ENCODE measurements at places on chromosomes 5 and 9.

GRCh38 chr5:146862641-146863040 lies 15.9 kb downstream of the PPP2R2B start:
- H3K36me3 ChIP-seq: no peaks in the 10 kb centered on the region
- H3K27ac ChIP-seq: no peak overlapping the region
- H3K27me3 ChIP-seq: peaks cover 3% of the 10 kb centered on the region
- DNase-seq: no peak
- H3K4me1 ChIP-seq: no peaks in the 10 kb centered on the region
- no peak overlapping the region for H3K4me3 ChIP-seq

DNA sequence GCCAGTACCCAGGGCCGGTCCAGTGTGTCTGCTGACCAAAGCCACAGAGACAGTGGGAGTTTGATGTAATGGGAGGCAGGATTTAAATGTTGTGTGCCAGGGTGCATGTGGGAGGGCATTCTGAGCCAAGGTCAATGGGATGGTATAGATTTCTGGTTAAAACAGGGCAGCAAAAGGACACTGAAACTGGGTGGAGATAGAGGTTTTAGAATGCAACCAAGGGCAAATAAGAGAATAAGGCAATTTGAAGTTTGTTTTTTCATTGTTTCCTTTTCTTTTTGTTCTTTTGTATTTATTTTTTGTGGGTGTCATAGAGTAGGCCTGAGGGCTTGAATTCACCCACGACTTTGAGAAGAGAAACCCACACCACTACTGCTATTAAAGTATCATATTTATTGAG lies 65.5 kb upstream of the CLINT1 start:
- no peak for DNase-seq
- H3K36me3 ChIP-seq: no peaks in the 10 kb centered on the region
- H3K27ac ChIP-seq: no peak overlapping the region
- no peak overlapping the region for H3K4me3 ChIP-seq

- H3K27ac ChIP-seq: peak overlapping the region; percentile 33
- peaks cover 83% of the 10 kb centered on the region for H3K4me1 ChIP-seq
- H3K4me3 ChIP-seq: no peak overlapping the region
- peaks cover 21% of the 10 kb centered on the region for H3K36me3 ChIP-seq
- no peak for DNase-seq
- no peaks in the 10 kb centered on the region for H3K27me3 ChIP-seq
These were observed 16.1 kb downstream of the GSN start for GRCh38 chr9:121283856-121284732.

DNA sequence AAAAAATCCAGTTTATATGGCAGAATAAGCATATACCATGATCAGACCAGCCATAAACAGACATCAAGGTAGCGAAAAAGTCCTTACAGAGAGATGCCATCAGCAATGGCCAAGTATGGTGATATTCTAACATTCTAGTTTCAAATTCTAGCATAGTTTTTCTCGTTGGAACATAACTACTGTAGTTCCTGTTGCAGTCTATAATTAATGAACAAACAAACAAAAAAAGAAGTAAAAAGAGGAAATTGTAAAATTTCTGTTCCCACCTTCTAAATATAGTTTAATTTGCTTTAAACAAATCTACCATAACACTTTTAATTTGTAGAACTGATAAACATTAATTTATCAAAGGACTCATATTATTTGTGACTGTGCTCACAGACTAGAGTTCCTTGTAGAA lies 9.9 kb upstream of the CD180 start:
- H3K4me3 ChIP-seq: peak overlapping the region; percentile 68
- H3K27ac ChIP-seq: peak overlapping the region; percentile 91
- H3K4me1 ChIP-seq: peaks cover 61% of the 10 kb centered on the region
- H3K27me3 ChIP-seq: no peaks in the 10 kb centered on the region
- no peaks in the 10 kb centered on the region for H3K36me3 ChIP-seq

DNA sequence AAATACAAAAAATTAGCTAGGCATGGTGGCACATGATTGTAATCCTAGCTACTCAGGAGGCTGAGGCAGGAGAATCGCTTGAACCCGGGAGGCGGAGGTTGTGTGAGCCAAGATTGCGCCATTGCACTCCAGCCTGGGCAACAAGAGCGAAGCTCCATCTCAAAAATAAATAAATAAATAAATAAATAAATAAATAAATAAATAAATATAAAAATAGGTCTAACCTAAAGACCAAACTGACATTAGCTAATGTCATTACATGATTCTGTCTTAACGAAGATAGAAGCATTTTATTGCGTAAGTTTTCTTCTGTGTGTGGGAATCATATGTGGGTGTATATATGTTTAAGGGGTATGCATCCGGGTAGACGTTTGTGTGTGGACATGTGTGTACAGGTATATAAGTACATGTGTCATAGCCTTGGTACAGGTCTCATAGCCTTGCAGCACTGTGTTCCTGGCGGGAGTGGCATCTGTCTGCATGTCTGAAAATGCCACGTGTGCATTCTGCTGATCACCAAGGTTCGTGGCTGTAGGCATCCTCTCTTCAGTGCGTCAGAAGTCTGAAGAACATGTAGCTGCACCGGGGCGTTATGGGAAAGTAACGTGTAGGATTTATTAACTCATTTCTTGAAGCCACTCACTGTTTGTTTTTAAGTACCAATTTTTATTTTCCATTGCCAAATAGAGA lies 298.1 kb downstream of the NR3C1 start:
- no peak overlapping the region for H3K4me3 ChIP-seq
- no peak for DNase-seq
- peaks cover 3% of the 10 kb centered on the region for H3K36me3 ChIP-seq
- H3K27me3 ChIP-seq: no peaks in the 10 kb centered on the region

- H3K27ac ChIP-seq: no peak overlapping the region
- no peak overlapping the region for H3K4me3 ChIP-seq
- no peak for DNase-seq
- no peaks in the 10 kb centered on the region for H3K36me3 ChIP-seq
- no peaks in the 10 kb centered on the region for H3K27me3 ChIP-seq
These were observed 14.3 kb upstream of the ASPN start for GRCh38 chr9:92496396-92497176.

DNA sequence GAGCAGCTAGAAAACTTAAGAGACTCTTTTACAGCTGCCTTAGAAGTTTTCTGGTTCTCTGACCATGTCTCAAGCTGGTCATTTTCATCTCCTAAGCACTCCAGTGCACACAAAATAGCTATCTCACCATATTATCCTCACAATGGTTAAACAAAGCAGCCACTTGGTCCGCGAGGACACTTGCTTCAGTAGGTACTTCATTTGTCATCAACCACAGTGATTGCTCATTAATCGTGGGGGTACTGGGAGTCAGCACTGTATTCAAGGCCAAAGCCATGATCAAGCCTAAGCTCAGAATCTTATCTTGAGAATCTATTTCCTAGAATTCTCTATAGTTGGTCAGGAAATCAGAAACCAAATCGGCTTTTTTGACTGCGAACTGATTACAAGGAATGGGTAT lies 2.9 kb downstream of the ARL14EPL start:
- DNase-seq: no peak
- no peaks in the 10 kb centered on the region for H3K27me3 ChIP-seq
- H3K4me1 ChIP-seq: peaks cover 50% of the 10 kb centered on the region
- H3K4me3 ChIP-seq: no peak overlapping the region

DNA sequence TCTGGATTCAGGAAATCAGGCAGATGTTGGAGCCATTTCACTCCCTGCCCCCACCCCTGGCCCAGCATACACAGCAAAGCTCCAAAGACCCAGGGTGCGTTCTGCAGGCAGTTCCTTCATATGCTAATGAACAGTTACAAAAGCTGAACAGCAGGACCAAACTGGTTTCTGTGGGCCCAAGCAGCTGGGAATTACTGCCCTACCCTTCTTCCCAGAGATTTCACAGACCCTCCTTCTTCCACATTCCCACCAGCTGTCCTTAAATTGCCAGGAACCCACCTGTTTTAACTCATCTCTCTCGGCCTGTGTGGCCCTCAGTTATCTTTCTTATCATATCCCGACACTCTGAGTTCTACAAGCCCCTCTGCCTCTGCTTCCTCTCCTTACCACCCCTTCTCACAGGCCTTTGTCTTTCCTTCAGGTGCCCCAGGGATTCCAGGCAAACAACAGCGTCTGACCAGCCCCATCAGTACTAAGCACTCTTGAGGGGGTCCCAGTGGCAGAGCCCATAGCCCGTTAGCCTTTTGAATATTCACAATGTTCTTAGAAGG lies 10.6 kb upstream of the F2RL1 start:
- H3K36me3 ChIP-seq: no peaks in the 10 kb centered on the region
- no peak overlapping the region for H3K4me3 ChIP-seq
- peaks cover 2% of the 10 kb centered on the region for H3K27me3 ChIP-seq
- no peaks in the 10 kb centered on the region for H3K4me1 ChIP-seq
- DNase-seq: no peak
- H3K27ac ChIP-seq: no peak overlapping the region

GRCh38 chr5:114319236-114319635 lies 42.6 kb upstream of the KCNN2 start:
- H3K4me3 ChIP-seq: no peak overlapping the region
- no peaks in the 10 kb centered on the region for H3K27me3 ChIP-seq
- H3K36me3 ChIP-seq: no peaks in the 10 kb centered on the region
- no peak for DNase-seq
- H3K27ac ChIP-seq: no peak overlapping the region

DNA sequence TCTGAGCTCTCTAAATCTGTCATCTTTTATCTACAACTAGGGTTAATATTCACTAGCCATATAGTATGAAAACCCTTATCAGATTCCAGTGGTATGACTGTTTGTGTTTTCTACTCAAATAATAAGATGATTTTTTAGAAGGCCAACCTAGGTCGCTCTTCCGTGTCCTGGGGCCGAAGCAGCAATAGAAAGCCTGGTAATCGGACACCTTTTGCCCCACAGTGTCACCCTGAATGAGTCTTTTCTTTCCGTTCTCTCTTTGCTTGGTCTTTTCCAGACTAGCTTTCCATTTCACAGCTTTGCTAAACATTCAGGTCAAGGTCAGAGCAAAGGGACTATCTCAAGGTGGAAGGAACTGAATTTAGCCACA lies 243.3 kb upstream of the ANKRD55 start:
- no peak for DNase-seq
- H3K4me1 ChIP-seq: peaks cover 19% of the 10 kb centered on the region
- no peak overlapping the region for H3K4me3 ChIP-seq

GRCh38 chr9:109122726-109123621 lies 3.2 kb upstream of the TMEM245 start:
- DNase-seq: no peak
- H3K4me3 ChIP-seq: no peak overlapping the region
- H3K4me1 ChIP-seq: peaks cover 11% of the 10 kb centered on the region

GRCh38 chr9:104860263-104860662 lies 67.7 kb downstream of the ABCA1 start:
- no peak overlapping the region for H3K27ac ChIP-seq
- peak; percentile 3 for DNase-seq
- H3K27me3 ChIP-seq: no peaks in the 10 kb centered on the region
- H3K36me3 ChIP-seq: no peaks in the 10 kb centered on the region
- H3K4me3 ChIP-seq: peak overlapping the region; percentile 54
- H3K4me1 ChIP-seq: peaks cover 29% of the 10 kb centered on the region

DNA sequence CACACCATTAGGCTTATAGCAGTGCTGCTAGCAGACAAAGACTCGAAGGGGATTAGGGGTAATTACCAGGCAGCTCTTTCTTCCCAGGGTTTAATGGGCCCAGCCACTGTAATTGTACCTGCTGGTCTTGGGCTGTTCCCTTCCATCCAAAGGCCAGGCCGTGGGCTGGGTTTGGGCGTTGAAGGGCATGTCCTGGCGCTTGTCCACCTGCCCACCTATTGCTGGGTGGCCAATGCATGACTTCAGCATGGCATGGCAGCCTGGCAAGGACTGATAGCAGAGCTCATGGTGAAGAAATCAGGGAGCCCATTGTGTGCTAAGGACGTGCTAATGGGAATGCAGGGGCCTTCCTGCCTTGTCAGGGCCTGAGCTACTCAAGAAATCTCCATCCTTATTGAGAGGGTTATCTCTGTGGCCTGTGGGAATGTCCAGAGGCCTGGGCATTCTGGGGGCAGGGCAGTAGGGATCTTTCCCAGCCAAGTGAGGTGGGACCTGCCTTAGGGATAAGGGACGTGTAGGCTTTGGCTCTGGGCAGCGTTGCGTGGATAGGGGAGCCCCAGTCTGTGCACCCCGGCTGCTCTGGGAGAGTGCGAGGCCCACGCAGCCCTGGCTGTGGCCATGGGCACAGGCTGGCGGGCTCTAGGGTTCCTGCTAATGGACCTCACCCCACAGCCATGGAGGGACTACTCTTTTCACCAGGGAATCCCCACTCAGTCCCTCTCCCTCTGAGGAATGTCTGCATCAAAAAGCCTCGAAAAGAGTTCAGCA lies 116.1 kb upstream of the PITX1 start:
- DNase-seq: no peak
- H3K4me3 ChIP-seq: no peak overlapping the region
- peaks cover 37% of the 10 kb centered on the region for H3K27me3 ChIP-seq
- H3K27ac ChIP-seq: no peak overlapping the region
- H3K4me1 ChIP-seq: no peaks in the 10 kb centered on the region
- no peaks in the 10 kb centered on the region for H3K36me3 ChIP-seq

GRCh38 chr5:54887663-54888062 lies 97.7 kb downstream of the ESM1 start:
- H3K27ac ChIP-seq: no peak overlapping the region
- H3K4me3 ChIP-seq: no peak overlapping the region
- H3K36me3 ChIP-seq: no peaks in the 10 kb centered on the region
- H3K27me3 ChIP-seq: peaks cover 77% of the 10 kb centered on the region
- peaks cover 11% of the 10 kb centered on the region for H3K4me1 ChIP-seq

- no peaks in the 10 kb centered on the region for H3K27me3 ChIP-seq
- no peak overlapping the region for H3K4me3 ChIP-seq
- peak overlapping the region; percentile 44 for H3K27ac ChIP-seq
- DNase-seq: no peak
- H3K36me3 ChIP-seq: peaks cover 99% of the 10 kb centered on the region
These were observed 12.0 kb downstream of the EXOC3 start for GRCh38 chr5:454936-455335.

- DNase-seq: no peak
- no peak overlapping the region for H3K4me3 ChIP-seq
- H3K27me3 ChIP-seq: no peaks in the 10 kb centered on the region
These were observed 559.8 kb downstream of the HINT1 start for GRCh38 chr5:130605234-130605633.

- H3K4me3 ChIP-seq: no peak overlapping the region
- no peak for DNase-seq
- no peaks in the 10 kb centered on the region for H3K4me1 ChIP-seq
- H3K36me3 ChIP-seq: peaks cover 15% of the 10 kb centered on the region
These were observed 33.6 kb downstream of the ERMP1 start for GRCh38 chr9:5799314-5799713.

- no peak for DNase-seq
- H3K27me3 ChIP-seq: no peaks in the 10 kb centered on the region
- no peak overlapping the region for H3K4me3 ChIP-seq
- H3K36me3 ChIP-seq: no peaks in the 10 kb centered on the region
These were observed 17.8 kb downstream of the SH3TC2 start for GRCh38 chr5:149045089-149045460.

DNA sequence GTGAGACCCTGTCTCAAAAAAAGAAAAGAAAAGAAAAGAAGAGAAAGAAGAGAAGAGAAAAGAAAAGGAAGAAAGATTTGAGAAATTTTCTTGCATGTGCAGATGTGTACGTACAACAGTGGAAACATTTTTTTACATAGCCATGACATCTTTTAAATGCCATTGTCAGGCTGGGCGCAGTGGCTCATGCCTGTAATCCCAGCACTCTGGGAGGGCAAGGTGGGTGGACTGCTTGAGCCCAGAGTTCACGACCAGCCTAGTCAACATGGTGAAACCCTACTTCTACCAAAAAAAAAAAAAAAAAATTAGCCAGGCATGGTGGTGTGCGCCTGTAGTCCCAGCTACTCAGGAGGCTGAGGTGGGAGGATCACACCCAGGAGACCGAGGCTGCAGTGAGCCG lies 6.6 kb downstream of the LMAN2 start:
- H3K27ac ChIP-seq: no peak overlapping the region
- H3K36me3 ChIP-seq: peaks cover 34% of the 10 kb centered on the region

- no peak overlapping the region for H3K4me3 ChIP-seq
- peaks cover 4% of the 10 kb centered on the region for H3K4me1 ChIP-seq
- no peak for DNase-seq
- H3K27ac ChIP-seq: no peak overlapping the region
- no peaks in the 10 kb centered on the region for H3K27me3 ChIP-seq
- H3K36me3 ChIP-seq: peaks cover 18% of the 10 kb centered on the region
These were observed 35.0 kb downstream of the ARL15 start for GRCh38 chr5:54275361-54275760.
